ENCODE measurements at places on chromosomes 2 and 18. TPM values are rescaled to one million over a fixed set of nuclear protein-coding genes. Genes with fewer than 3 reads are reported as not detected.

Gene LHCGR
- not detected for total RNA-seq

Gene EMILIN2
- 11.0 TPM for total RNA-seq

Gene ING5
- total RNA-seq, result 23.5 TPM

Gene DTNB
- 12.3 TPM for total RNA-seq

All from pancreas (tissue), 10 donors.